Activated T-helper 17 cell treated with anti-CD3 and anti-CD28 coated beads, Interleukin-2, amount 50 U/mL, for 72 hours (primary cell): ENCODE measurements at places on chromosomes 1 and 21.

- ATAC-seq: peak; percentile 31
Observed at GRCh38 chr1:161398900-161399256, 31.2 kb upstream of the CFAP126 start.

DNA sequence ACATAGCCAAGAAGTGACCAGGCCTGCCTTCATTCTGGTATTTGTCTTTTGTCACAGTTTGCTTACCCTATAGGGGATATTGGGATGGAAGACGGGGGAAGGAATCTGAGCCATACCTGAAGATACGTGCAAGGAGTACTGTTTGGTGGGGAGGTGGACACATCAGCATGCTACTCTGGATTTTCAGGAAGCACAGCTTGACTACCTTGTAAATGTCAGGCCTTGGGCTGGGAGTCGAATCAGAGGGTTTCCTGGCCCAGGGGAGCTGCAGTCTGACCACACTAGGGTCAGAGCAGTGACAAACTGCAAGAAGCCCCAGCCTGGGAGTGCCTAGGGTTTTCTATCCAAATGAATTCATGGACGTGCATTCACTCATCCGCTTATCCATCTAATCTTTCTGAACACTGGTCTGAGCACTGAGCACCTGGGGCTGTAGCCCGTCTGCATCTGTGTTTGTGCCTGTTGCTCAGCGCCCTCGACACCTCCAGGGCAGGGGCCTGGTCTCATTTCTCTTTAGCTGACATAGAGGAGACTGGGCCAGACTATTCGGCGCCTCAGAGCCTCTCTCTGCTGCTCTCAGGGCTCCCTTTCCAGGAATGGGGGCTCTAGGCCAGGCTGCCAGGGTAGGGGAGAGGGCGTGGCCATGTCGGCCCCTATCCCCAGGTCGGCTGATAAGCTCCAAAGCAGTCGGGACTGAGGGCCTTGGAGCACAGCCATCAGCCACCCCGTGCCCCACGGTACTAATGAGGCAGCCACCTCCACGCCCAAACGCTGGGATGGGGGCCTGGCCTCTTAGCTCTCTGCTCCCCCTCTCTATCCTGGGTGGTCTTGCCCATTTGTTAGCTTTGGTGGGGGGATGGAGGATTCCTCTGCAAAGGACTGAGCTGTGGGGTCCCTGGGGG is 47.0 kb upstream of the SLC2A1 start:
- ATAC-seq: no peak

DNA sequence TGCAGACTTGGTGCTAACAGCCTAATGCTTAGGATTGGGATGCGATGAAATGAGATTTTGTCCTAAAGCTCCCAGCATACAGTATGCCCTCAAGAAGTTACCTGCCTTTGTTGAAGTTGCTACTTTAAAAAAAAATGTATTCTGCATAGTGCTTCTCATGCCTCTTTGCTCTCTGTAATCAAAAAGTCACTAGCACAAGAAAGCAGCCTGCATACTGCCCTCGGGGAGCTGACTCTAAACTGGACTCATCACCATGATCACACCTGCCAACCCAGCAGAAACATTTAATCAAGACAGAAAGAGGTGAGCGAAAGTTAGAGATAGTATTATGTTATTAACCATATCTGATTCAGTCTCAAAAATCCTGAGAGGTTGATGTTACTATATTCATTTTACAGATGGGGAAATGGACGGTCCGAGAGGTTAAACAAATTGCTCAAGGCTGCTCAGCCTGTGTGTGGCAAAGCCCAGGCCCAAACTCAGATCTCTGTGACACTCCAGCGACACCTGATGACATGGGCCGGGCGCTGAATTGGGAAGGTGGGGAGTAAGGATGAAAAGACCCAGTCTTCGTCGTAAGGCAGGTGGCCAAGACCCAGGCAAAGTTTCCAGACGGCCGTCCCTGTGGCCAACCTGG is 1.1 kb downstream of the BATF3 start:
- ATAC-seq: no peak

GRCh38 chr21:15301736-15302135 is 236.9 kb upstream of the NRIP1 start:
- no peak for ATAC-seq

- ATAC-seq: no peak
Observed at GRCh38 chr1:114104949-114105348, 48.7 kb downstream of the SYT6 start.

GRCh38 chr1:35745124-35745730 is 24.6 kb downstream of the CLSPN start:
- ATAC-seq: no peak

- no peak for ATAC-seq
Observed at GRCh38 chr1:36367066-36367465, 18.7 kb downstream of the STK40 start.

DNA sequence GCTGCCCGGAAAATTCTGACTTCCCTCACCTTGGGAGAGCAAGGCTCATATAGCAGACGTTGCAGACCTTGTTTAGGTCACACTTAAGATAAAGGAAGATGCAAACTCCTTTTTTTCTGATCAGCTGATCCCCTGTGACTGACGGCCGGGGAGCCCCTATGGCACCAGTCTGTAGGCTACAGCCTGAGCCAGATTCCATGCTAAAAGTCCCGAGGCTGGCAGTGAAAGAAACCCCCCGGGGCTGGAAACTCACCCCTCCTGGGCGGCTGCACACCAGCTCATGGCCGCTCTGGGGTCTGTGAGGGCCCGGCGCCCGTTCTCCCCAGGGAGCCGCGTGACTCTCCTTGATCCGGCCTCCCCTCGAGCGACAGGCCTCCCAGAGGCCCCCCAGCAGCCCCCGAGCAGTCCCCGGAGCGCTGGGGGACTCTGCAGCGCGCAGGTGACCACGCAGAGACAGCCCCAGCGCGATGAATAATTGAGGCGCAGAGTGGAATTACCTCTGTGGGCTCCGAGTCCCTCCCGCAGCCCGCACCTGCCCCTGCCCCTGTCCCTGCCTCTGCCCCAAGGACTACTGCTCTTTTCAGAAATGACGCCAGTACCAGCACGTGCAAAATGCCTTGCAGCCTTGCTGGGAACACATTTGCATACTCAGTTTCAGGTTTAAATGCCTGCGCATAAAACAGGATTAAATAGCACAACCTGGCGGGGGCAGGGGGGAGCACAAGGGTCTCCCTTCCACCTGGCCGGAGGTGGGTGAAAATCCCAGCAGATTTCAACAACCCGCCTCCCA is 62.6 kb upstream of the CLDN14 start:
- peak; percentile 12 for ATAC-seq

- ATAC-seq: peak; percentile 11
Observed at GRCh38 chr1:150516050-150516591, 569 bp downstream of the FALEC start.

- ATAC-seq: no peak
Observed at GRCh38 chr21:17900281-17900989, 81.3 kb upstream of the C21orf91 start.

GRCh38 chr1:19814244-19814661 is 830 bp downstream of the RNF186 start:
- ATAC-seq: no peak

- no peak for ATAC-seq
Observed at GRCh38 chr1:234429434-234429806, 49.6 kb downstream of the TARBP1 start.

GRCh38 chr1:89280766-89281165 is 8.1 kb upstream of the GBP5 start:
- ATAC-seq: no peak

GRCh38 chr1:210291081-210291764 is 37.5 kb upstream of the HHAT start:
- ATAC-seq: no peak

DNA sequence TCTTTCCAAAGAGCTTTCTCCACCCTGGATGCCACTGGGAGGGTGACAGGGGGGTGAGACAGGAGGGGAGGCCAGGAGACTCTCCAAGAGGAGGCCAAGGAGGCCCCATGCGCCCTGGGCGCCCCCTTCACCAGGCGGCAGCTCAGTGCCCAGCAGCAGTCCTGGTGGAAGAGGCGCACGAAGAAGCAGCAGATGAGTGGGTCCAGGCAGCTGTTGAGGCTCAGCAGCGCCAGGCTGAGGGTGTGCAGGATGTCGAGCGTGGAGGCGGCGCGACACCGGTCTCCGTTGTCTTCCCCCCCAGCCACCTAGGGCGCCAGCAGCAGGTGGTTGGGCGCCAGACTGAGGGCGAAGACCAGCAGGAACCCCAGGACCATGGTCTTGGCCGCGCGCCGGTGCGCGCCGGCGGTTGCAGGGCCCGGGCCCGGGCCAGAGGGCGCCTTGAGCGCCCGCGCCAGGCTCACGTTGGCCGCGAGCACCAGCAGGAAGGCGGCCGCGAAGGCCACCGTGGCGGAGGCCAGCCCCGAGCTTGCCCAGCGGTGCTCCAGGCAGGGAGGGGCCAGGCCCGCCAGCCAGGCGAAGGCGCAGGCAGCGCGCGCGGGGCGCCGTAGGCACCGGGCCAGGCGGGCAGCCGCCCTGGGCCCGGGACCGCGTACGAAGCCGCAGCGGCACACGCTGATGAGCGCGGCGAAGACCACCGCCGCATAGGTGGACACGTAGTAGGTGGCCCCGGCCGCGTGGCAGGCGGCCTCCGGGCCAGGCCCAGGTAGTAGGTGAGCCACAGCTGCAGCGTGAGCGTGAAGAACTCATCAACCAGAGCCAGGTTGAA is 8.6 kb downstream of the TMEM35B start:
- ATAC-seq: no peak

DNA sequence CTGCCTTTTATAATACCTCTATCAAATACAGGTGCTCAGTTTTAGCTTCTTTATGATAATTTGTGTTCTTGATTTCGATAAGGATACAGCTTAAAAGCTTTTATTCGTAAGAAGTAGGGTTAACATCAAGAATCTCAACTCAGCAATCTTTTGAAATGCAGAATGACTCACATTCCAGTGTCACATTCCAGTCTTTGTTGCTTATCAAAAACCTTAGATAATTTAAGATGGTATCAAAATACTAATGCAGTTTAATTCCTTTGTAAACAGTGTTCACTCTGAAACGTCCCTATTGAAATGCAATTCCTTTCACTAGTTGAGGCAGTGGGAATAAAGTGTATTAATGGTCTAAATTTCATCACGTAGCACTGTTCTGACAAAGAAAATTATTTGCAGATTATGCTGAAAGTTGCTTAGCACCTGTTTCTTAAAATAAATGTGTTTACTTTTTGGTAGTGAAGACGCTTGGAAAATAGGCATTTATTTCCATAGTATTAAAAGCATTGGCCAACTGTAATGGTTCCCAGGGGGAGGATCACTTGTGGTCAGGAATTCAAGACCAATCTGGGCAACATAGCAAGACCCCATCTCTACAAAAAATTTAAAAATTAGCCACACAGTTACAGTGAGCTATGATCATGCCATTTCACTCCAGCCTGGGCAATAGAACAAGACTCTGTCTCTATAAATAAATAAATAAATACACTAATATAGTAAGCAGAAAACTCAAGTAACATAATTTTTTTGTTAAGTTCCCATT is 10.1 kb upstream of the CNN3 start:
- ATAC-seq: no peak

DNA sequence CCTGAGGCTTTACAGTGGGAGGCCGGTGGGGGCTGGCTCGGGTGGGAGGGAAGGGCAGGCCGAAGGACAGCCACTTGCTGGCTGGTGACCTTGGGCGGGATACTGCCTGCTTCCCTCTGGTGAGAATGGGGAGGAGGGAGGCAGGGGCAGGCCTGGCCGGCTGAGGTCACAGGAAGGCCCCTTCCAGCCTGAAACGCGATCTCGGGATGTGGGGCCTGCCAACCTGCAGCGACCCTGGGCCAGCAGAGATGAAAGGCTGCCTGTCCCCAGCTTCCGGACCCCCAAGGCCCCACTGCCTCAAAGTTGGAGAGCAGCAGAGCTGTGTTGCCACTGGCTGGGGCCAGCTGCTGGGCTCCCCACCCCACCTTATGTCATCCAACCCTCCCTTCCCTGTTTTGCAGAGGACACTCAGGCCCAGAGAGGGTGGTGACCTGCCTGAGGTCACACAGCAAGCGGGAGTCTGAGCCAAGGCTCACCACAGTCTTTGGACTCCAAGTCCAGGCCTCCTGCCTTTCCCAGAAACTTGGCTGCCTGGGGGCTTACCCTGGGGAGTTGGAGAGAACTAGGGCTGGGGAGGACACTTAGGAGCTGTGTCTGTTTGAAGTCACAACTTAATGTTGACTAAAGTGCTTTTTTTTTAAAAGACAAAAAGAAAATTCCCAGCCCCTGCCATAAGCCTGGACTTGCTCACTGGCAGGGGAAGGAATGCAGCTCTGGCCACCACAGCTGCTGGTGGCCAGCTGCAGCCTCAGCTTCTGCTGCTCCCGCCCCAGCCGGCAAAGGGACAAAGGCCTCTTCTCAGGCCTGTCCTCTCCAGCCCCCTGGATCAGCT is 14.8 kb upstream of the WASF2 start:
- no peak for ATAC-seq

GRCh38 chr1:58058323-58058722 is 488.2 kb downstream of the OMA1 start:
- ATAC-seq: no peak

GRCh38 chr1:76687307-76688175 is 179.7 kb upstream of the ST6GALNAC5 start:
- ATAC-seq: no peak
